ENCODE measurements at places on chromosomes 3 and 15. TPM values are rescaled to one million over a fixed set of nuclear protein-coding genes. Genes with fewer than 3 reads are reported as not detected.

- no peak for DNase-seq
Measured at GRCh38 chr3:127275287-127275781, 12.5 kb downstream of the PRR20G start.

DNA sequence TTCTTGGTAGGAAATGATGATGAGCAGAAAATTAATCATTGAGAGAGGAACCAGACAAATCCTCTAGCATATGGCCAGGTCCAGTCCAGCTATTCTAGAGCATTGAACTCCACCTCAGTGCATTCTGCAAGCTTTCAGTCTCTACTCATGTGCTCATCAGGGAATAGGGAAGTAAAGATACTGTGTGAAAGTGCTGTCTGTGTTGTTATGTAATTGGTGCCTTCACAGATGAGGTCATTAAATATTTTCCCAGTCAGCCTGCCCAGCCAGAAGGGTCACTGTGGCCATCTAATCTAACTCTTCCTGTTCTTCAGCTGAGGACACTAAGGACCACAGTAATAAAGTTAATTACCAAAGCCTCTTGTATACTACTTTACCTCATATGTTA, 28.2 kb downstream of the C3orf62 start:
- DNase-seq, result no peak

GRCh38 chr3:36804295-36805055, 40.1 kb upstream of the DCLK3 start:
- DNase-seq, result no peak

DNA sequence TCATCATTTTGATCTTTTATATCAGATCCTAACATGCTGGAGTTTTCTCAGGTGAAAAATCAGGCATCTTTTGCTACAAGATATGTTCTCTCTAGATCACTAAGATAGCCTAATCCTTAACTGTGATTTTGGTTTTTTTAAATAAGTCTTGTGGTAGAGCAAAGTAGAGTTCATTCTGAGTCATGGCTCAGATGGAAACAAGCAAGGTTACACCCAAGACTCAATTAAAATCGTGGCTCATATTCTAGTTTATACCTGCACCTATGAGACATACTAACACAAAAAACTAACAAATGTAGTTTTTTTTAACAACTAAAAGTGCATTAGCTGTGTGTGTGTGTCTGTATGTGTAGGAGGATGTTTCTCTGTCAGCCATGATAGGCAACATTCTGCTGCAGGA, 428.2 kb downstream of the NLGN1 start:
- no peak for DNase-seq

DNA sequence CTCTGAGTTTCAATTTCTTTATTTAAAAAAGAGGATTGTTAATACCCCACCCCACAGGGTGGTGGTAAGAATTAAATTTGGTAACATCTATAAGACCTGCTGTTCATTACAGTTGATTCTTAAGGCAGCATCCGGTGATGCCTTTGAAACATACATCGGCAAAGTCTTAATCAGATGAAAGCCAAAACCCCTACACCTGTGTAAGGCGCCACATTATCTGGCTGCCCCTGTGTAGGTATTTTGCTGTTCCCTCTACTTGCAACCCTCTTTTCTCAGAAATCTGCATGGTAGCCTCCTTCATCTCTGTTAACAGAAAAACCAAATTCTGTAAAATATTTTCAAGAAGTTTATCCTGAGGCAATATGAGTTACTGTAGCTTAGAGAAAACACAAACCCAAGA, 90.0 kb downstream of the ST6GAL1 start:
- peak; percentile 7 for DNase-seq

Gene CHRNA3
- total RNA-seq, result not detected

Gene EIF4A2
- total RNA-seq, result 302 TPM

Gene FRMD5
- total RNA-seq, result 52.3 TPM

Data from right atrium auricular region (tissue), 2 donors.